ENCODE measurements at places on chromosomes 7 and 10.
A peak's percentile ranks its signal among the peaks of the same experiment; 100 is the strongest.

DNA sequence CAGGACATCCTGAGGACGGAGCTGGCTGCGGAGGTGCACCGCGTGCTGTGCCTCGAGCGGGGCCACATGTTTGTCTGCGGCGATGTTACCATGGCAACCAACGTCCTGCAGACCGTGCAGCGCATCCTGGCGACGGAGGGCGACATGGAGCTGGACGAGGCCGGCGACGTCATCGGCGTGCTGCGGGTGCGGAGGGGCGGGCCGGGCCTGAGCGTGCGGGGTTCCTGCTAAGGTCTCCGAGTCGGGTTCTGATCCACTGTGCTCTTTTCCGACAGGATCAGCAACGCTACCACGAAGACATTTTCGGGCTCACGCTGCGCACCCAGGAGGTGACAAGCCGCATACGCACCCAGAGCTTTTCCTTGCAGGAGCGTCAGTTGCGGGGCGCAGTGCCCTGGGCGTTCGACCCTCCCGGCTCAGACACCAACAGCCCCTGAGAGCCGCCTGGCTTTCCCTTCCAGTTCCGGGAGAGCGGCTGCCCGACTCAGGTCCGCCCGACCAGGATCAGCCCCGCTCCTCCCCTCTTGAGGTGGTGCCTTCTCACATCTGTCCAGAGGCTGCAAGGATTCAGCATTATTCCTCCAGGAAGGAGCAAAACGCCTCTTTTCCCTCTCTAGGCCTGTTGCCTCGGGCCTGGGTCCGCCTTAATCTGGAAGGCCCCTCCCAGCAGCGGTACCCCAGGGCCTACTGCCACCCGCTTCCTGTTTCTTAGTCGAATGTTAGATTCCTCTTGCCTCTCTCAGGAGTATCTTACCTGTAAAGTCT is 10.4 kb downstream of the ATG9B start:
- DNase-seq = peak; percentile 73

- no peak for DNase-seq
These were observed 526.2 kb upstream of the ADARB2 start for GRCh38 chr10:2263561-2263960.

DNA sequence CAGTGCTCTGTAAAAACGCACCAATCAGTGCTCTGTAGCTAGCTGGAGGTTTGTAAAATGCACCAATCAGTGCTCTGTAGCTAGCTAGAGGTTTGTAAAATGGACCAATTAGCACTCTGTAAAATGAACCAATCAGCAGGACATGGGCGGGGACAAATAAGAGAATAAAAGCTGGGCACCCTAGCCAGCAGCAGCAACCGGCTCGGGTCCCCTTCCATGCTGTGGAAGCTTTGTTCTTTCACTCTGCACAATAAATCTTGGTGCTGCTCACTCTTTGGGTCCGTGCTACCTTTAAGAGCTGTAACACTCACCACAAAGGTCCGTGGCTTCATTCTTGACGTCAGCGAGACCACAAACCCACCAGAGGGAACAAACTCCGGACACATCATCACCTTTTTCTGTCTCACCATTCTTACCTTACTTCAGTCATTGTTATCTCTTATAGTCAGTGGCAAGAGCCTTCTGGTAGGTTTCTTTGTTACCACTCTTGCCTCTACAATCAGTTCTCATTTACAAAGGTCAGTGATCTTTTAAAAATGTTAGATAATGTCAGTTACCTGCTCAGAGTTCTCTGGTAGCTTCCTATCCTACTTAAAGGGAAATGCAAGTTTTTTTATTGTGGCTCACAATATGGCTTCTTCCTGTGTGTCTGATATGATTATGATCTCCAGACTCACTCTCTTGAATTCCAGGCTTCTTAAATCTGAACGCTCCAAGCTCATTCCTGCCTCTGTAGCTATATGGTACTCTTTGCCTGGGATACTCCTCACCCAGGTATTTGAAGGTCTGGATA is 4.5 kb downstream of the STAM start:
- DNase-seq = no peak

GRCh38 chr7:29921404-29922010 is 68.1 kb downstream of the SCRN1 start:
- no peak for DNase-seq

All from activated T-helper 1 cell treated with anti-CD3 and anti-CD28 coated beads, Interleukin-2, amount 50 U/mL, for 16 hours (primary cell).